ENCODE measurements at places on chromosomes 1 and 21.

GRCh38 chr21:46325073-46325912, 1.3 kb downstream of the PCNT start:
- no peak for DNase-seq

DNA sequence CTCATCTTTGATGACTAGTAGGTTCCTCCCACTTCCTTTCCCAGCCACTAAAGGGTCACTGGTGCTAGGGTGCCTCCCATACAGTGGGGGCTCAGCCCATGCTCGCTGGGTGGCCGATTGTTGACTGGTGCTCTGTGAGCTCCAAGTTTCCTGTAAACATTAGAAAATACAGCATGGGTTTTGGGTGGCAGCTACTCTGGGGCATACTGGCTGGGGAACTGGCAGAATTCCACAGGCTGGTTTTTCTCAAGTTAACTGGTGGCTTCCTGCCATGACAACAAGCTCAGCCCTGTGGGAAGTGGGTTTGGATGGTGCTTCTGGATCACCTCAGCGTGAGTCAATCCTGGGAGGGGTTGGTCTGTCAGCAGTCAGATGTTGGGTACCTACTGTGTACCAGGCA, 28.7 kb upstream of the CRNN start:
- no peak for DNase-seq

- DNase-seq, result no peak
Observed at GRCh38 chr1:88961647-88962275, 30.7 kb downstream of the KYAT3 start.

- DNase-seq, result no peak
Observed at GRCh38 chr1:193356249-193356648, 169.8 kb upstream of the B3GALT2 start.

DNA sequence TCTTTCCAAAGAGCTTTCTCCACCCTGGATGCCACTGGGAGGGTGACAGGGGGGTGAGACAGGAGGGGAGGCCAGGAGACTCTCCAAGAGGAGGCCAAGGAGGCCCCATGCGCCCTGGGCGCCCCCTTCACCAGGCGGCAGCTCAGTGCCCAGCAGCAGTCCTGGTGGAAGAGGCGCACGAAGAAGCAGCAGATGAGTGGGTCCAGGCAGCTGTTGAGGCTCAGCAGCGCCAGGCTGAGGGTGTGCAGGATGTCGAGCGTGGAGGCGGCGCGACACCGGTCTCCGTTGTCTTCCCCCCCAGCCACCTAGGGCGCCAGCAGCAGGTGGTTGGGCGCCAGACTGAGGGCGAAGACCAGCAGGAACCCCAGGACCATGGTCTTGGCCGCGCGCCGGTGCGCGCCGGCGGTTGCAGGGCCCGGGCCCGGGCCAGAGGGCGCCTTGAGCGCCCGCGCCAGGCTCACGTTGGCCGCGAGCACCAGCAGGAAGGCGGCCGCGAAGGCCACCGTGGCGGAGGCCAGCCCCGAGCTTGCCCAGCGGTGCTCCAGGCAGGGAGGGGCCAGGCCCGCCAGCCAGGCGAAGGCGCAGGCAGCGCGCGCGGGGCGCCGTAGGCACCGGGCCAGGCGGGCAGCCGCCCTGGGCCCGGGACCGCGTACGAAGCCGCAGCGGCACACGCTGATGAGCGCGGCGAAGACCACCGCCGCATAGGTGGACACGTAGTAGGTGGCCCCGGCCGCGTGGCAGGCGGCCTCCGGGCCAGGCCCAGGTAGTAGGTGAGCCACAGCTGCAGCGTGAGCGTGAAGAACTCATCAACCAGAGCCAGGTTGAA, 8.6 kb downstream of the TMEM35B start:
- no peak for DNase-seq

GRCh38 chr1:51570063-51570710, 46.7 kb upstream of the OSBPL9 start:
- DNase-seq, result no peak

Data from stimulated activated CD4-positive, alpha-beta T cell treated with anti-CD3 and anti-CD28 coated beads, Interleukin-1b, Interleukin-23, amount 100 ng/mL, for 1 hour (primary cell).